ENCODE measurements at places on chromosomes 4 and X. TPM values are rescaled to one million over a fixed set of nuclear protein-coding genes. Genes with fewer than 3 reads are reported as not detected.

Gene ETDB
- not detected for total RNA-seq

Gene PWWP3B
- not detected for total RNA-seq

Gene KIAA0232
- 28.6 TPM for total RNA-seq

Gene ENPEP
- not detected for total RNA-seq

Gene GPR50
- total RNA-seq, result not detected

Gene ETDA
- total RNA-seq, result not detected

Gene GABRB1
- not detected for total RNA-seq

Gene GPR173
- not detected for total RNA-seq

Gene MAGEB17
- not detected for total RNA-seq

Gene ZCCHC18
- 5.6 TPM for total RNA-seq

Gene ASB5
- not detected for total RNA-seq

Gene HSD17B13
- 0.73 TPM for total RNA-seq

Gene GASK1B
- 1.1 TPM for total RNA-seq

Gene ZAR1
- not detected for total RNA-seq

Gene SULT1E1
- not detected for total RNA-seq

Gene CC2D2A
- 0.83 TPM for total RNA-seq

Gene TGIF2LX
- total RNA-seq, result not detected

Gene DUSP21
- total RNA-seq, result not detected

Gene UGT2B10
- not detected for total RNA-seq

Gene TCEAL2
- not detected for total RNA-seq

Gene RIBC1
- total RNA-seq, result 2.1 TPM

Gene FRMPD4
- total RNA-seq, result not detected

Gene TCEAL7
- total RNA-seq, result not detected

Gene HS6ST2
- total RNA-seq, result not detected

Gene CXCL11
- not detected for total RNA-seq

Gene CCDC160
- total RNA-seq, result not detected

Gene LIN54
- total RNA-seq, result 16.6 TPM

Gene SPRY1
- 9.5 TPM for total RNA-seq

Gene CSAG1
- total RNA-seq, result not detected

Gene TMEM184C
- total RNA-seq, result 14.4 TPM

Gene MAGEE1
- total RNA-seq, result 6.3 TPM

Gene GPRASP2
- total RNA-seq, result 0.68 TPM

Gene TBX22
- total RNA-seq, result not detected

Gene MEPE
- not detected for total RNA-seq

Gene GPR34
- total RNA-seq, result 0.61 TPM

Gene REPS2
- 0.59 TPM for total RNA-seq

Data from natural killer cell (primary cell).